Type B pancreatic cell (in vitro differentiated cells): ENCODE measurements at places on chromosomes 3 and 15. TPM values are rescaled to one million over a fixed set of nuclear protein-coding genes. Genes with fewer than 3 reads are reported as not detected.
A peak's percentile ranks its signal among the peaks of the same experiment; 100 is the strongest.

DNA sequence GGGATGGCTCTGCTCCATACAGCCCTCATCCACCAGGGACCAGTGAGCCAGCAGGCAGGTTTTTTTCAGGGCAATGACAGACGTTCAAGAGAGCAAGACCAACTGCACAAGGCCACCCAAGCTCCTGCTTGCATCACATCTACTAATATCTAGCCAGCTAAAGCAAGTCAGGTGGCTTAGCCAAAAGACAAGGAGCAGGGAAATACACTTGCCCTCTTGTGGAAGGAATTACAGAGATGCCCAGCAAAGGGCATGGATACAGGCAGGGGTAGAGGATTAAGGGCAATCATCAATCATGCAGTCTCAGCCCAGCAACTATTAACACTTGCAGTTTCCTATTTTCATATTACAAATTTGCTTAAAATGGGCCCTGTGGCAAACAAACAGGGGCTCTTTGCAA lies 81.5 kb upstream of the NTRK3 start:
- no peaks in the 10 kb centered on the region for H3K36me3 ChIP-seq
- no peak overlapping the region for H3K27ac ChIP-seq
- DNase-seq: no peak

- no peak overlapping the region for H3K27ac ChIP-seq
- no peaks in the 10 kb centered on the region for H3K27me3 ChIP-seq
- DNase-seq: no peak
- no peak overlapping the region for H3K4me3 ChIP-seq
- no peaks in the 10 kb centered on the region for H3K4me1 ChIP-seq
Measured at GRCh38 chr3:13220991-13221390, 147.8 kb upstream of the IQSEC1 start.

- H3K4me3 ChIP-seq: peak overlapping the region; percentile 85
- peaks cover 47% of the 10 kb centered on the region for H3K4me1 ChIP-seq
- peak overlapping the region; percentile 99 for H3K27ac ChIP-seq
- peaks cover 3% of the 10 kb centered on the region for H3K36me3 ChIP-seq
- H3K27me3 ChIP-seq: peaks cover 48% of the 10 kb centered on the region
- DNase-seq: no peak
Measured at GRCh38 chr15:67838789-67839332, 984 bp downstream of the RNU6-1 start.

GRCh38 chr15:81930582-81931369 lies 115.0 kb downstream of the MEX3B start:
- peaks cover 3% of the 10 kb centered on the region for H3K36me3 ChIP-seq
- no peak overlapping the region for H3K4me3 ChIP-seq
- no peak overlapping the region for H3K27ac ChIP-seq
- H3K27me3 ChIP-seq: no peaks in the 10 kb centered on the region
- no peaks in the 10 kb centered on the region for H3K4me1 ChIP-seq

- peaks cover 28% of the 10 kb centered on the region for H3K36me3 ChIP-seq
- peaks cover 5% of the 10 kb centered on the region for H3K4me1 ChIP-seq
- no peak overlapping the region for H3K27ac ChIP-seq
- DNase-seq: no peak
Measured at GRCh38 chr3:37779289-37780152, 82.2 kb upstream of the CTDSPL start.

- H3K27me3 ChIP-seq: no peaks in the 10 kb centered on the region
- no peaks in the 10 kb centered on the region for H3K4me1 ChIP-seq
- peak overlapping the region; percentile 70 for H3K4me3 ChIP-seq
- no peak for DNase-seq
- H3K27ac ChIP-seq: no peak overlapping the region
Measured at GRCh38 chr3:48655606-48656005, 7.1 kb downstream of the CELSR3 start.

The RASGRF1 gene
- total RNA-seq: 0.41 and 1.5 TPM in 2 replicates
